ENCODE measurements at places on chromosomes 6 and 20.

- DNase-seq: no peak
Observed at GRCh38 chr6:128456510-128457230, 63.7 kb downstream of the PTPRK start.

DNA sequence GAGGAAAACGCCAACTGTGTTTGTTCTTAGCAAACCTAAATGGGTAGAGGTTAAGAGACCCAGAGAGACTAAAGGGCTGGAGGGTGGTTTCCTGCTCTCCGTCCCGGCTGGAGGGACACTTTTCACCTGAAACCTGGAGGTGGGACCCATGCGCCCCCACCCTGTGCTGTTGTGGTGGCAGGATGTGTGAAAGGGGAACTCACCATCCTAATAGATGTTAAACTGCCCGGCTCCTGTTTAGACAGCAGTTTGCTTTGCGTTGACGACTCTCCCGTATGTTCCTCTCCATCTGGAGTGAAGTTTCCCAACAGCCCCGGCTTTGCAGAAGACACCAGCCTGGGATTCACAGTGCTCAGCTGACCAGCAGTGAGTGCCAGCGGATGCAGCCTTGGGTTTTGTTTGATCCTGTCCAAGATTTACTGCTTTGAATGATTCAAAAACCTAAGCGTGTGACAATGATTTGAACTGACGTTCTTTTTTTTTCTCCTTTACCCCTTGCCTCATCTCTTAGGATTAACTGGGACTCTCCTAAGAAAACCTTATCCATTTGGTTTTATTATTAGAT is 66.0 kb downstream of the CDH4 start:
- DNase-seq: no peak

DNA sequence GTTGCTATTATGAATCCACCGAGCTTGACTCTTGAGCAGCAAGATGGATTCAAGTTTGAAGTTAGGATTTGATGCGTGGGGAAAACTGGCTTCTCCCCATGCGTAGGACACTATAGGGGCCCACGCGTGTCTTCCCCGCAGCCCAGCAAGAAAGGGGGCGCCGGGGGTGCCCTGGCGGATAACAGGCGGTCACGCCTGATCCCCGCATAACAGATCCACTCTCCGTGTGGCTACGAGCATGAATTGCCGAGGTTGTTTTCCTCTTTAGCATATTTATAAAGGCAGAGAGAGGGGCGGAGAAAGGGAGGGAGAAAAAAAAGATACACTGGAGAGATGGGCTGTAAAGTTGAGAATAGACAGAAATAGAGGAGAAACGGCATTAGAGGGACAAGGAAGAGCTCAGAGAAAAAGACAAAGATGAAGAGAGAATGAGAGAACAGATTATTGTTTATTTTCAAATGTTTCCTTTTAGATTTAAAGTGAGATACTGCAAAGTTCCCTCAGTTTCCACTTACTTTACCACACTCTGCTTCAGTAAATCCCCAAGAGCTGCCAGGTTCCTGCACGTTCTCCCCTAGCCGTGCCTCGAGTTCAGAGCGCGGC is 32.0 kb downstream of the TFAP2A start:
- DNase-seq: no peak

DNA sequence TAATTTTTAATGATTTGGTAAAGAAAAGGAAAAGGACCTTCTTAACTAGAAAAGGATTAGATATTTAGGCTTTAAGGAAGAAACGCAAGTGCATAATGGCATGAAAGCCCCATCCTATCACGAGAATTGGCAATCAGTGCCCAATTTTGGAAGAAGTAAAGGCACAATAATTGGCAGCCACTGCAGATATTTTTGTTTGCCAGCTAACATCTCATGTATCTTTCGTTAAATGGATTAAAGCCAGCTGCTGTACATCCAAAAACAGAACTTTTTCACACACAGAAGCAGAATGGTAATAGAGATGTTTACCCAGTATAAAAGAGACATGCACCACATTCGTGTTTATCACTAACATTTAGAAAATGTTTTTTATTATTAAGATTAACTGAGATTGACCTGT is 180.3 kb downstream of the C6orf118 start:
- no peak for DNase-seq

GRCh38 chr6:130674604-130675003 is 152.6 kb upstream of the SMLR1 start:
- no peak for DNase-seq

- DNase-seq: no peak
Observed at GRCh38 chr6:111439171-111439570, 43.8 kb downstream of the REV3L start.

- DNase-seq: no peak
Observed at GRCh38 chr6:97705568-97705967, 422.6 kb upstream of the MMS22L start.

DNA sequence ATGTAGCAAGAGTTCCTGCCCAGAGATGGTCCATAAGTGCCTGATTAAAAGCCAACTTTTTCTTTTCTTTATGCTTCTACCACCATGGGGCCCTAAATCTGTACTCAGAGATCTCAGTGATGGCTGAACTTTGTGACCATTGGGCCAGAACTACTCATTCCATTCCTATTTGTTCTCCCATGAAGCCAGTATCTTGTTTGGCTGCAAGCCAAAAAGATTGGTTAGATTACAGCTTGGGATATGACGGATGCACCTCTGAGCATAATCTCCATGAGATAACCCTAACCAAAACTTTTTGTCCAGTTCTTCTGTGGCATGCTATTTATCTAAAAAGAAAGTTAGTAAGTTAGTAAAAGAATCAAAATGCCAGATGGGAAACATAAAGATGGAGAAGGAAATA is 72.2 kb downstream of the PLCB4 start:
- DNase-seq: no peak

DNA sequence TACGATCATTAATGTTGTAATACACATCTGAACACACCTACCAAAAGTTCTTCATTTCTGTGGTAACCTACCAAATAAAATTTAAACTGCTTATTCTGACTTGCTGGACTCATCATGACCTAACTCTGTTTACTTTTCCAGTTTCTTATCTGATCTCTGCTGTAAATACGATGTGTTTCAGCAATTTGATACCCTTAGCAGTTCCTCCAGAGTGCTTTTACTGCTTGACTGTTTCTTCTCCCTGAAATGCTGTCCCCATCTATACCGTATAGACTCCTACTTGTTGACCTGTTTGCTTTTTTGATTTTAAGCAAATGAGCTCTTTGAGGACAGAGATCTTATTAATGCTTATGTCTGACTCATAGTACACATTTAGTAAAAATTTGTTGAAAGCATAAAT is 119.5 kb downstream of the SCAF8 start:
- no peak for DNase-seq

DNA sequence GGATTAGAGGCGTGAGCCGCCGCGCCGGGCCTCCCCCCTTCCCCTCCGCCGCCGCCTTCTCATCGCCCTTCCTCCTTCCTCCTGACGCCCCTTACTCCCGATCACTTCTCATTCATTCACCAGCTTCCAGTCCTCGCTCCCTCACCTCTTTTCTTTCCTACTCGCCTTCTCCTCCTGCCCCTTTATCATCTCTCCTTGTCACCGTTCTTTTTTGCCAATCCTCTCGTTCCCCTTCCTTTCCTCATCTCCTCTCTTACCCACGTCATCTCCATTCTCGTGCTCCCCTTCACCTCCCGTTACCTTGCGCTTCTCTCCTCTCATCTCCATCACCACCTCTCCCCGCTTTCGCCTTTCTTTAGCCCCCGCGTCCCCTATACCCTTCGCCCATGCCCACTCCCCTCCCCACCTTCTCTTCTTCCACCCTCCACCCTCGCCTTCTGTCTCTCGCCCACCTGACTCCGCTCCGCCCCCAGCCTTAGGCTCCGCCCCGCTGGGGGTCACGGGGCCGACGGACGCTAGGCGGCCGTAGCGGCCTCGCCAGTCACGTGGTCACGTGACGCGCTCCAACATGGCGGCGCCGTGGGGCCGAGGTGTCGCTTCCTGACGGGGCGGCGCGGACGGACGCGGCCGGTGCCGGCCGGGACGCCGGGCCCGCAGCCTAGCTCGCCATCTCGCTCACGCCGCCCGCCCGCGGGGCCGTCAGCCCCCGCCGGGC is at the start of gene ARFGEF2:
TSS of gene ARFGEF2 (plus strand) at position 544 of the 715 bp plus-strand sequence. CDS start 179 bp downstream, outside the sequence.
- DNase-seq: peak; percentile 79

DNA sequence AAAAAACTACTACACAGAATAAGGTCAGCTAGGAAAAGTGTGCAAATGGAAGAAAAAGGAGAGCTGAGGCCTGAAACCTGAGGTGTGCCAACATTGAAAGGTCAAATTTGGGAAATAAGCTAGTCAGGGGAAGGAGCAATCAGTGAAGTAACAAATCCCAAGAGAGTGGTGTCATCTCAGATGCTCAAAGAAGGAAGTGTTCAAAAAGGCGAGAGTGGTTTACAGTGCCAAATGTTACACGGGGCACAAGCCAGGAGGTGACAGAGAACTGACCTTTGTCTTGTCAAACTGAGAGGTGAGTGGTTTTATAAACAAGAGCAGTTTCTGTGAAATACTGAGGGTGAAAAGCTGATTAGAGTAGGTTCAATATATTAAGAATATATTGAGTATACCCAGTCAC is 83.0 kb upstream of the TCF21 start:
- DNase-seq: no peak

DNA sequence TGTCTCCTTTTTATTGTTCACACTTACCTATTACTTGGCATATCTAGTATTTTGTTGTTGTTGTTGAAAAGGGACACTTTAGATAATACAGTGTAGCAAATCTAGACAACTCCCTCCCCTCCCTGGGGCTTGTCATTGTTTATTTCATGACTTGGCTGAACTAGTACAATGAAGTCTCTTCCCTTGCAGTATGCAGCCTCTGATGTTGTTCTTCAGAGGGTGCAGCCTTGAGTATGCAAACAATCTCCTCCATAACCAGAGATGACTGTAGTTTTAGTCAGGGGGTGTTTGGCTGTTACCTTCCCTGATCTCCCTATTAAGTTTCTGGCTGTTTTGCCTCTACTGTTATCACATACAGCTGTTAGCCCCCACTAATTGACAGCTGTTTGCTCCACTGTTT is 315.4 kb upstream of the RUNX2 start:
- DNase-seq: no peak

DNA sequence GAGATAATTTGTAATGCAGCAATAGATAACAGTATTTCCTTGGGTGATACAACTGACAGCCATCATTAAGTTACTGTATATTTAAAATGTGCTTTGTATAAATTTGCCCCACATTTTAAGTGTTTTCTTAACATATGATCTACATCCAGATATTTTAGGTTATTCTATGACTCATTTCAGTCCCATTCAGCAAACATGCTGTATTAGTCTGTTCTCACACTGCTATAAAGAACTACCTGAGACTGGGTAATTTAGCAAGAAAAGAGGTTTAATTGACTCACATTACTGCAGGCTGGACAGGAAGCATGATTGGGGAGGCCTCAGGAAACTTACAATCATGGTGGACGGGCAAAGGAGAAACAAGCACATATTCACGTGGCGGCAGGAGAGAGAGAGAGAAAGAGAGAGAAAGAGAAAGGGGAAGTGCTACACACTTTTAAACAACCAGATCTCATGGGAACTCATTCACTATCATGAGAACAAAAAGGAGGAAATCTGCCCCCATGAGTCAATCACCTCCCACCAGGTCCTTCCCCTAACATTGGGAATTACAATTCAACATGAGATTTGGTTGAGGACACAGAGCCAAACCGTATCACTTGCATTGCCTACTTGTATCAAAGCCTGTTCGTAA is 9.6 kb upstream of the CHD6 start:
- no peak for DNase-seq

- no peak for DNase-seq
Observed at GRCh38 chr6:32475392-32476206, 35.9 kb downstream of the HLA-DRA start.

DNA sequence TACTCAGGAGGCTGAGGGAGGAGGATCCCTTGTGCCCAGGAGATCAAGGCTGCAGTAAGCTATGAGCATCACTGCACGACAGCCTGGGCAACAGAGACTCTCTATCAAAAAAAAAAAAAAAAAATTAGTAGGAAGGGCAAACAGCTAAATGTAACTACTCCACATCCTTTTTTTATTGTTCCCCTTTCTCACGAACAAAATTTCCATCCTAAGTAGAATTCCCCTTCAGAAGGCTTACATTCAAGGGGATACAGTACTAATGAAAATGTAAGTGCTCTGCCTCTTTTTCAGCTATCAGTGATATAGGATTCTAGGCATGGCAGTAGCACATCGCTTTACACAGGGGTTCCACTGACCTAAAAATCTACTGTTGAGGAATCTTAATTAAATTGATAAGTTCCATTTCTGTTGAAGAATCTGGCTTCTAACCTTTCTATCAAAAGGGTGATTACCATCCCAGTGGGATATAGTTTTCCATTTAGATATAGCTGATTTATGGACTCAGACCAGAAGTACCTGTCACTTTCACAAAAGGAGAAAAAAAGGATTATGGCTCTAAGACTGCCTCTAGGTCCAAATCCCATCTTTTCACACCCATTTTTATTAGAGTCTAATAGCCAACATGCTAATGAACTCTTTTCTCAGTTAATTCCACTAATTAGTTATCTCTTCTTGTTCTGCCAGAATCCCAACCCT is 2.6 kb downstream of the B4GALT5 start:
- DNase-seq: no peak
